Urinary bladder (tissue), 4 donors: ENCODE measurements at places on chromosomes 4 and X.

GRCh38 chr4:53348046-53348445, 17.8 kb downstream of the SCFD2 start:
- no peak for DNase-seq

GRCh38 chrX:117989512-117989911, 127.1 kb downstream of the KLHL13 start:
- DNase-seq, result no peak

- DNase-seq, result no peak
These were observed 40.3 kb downstream of the SLC4A4 start for GRCh38 chr4:71379126-71379525.

DNA sequence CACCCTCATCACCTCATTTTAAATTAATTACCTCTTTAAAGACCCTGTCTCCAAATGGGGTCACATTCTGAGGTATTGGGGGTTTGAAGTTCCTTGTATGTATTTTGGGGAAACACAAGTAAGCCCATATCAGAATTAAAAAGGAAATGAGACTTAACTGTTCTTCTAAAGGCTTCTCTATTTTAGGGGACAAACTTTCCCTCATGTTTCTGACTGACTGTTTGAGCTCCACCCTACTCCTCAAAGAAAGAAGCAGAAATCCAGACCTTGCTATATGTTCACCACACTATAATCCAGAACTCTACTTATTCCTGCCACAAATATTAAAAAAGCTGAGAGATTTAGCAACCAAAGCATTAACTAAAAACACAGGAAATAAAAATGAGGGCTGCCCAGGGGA, 258.8 kb downstream of the ARHGAP24 start:
- DNase-seq, result no peak

DNA sequence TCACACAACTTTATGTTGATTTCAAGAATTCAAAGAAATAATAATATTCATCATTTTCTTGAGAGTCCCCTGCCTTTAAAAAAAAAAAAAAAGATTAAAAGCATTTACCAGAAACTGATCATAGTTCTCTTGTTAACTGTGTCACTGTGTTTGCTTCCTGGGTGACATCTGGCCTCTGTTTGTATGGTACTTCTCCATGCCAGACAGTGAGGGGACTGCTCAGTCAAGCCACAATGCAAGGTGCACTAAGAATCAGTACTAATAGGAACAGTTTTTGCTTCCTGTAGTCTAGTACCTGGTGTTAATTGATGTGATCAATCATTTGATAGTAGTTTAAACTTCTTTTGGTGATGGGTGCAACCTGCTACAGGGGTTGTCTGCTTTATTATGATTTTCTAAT, 77.5 kb downstream of the PHOX2B start:
- DNase-seq, result no peak

- no peak for DNase-seq
These were observed 2.5 kb upstream of the ARSD start for GRCh38 chrX:2931612-2932011.

DNA sequence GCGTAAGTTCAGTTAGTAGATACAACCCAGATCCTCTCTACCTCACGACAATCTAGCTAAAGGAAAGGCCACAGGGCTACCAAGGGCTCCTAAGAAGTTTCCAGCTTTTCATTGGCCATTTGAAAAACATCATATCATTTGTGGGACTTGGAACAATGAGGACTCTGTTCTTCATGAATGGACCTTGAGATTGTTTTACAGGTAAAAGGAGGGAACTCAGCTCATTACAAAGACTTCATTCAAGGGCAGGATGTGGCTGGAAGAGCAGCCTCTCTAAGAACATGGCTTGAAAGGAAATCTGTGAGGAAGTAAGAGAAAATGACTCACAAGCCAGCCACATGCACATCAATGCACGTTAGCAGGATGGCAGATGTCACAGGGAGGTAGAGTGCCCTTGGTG, 105.9 kb upstream of the SLC7A11 start:
- no peak for DNase-seq

GRCh38 chrX:153381684-153382532, 19.2 kb downstream of the PNMA6E start:
- DNase-seq, result peak; percentile 47

DNA sequence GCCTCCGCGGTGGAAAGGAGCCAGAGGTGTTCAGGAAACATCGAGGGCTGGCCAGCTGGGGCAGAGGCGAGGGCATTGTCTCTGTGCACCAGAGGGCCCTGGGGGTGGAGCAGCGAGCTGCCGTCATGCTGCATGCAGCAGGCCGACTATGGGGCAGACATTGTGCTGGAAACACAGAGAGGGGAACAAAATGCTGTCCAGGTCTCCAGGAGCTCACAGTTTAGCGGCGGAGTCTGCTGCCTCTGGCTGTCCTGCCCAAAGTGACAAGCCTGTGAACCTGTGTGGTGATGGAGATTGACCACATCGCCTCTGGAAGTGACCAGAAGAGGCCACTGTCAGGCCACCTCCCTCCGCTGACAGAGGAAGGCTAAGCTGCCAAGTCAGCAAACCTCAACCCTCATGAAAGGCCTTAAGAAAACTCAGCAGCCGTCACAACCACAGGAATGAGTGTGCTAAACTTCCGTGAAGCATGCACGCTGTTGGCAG, 20.1 kb upstream of the SASH3 start:
- no peak for DNase-seq

GRCh38 chr4:113141901-113142346, 92.5 kb downstream of the ANK2 start:
- no peak for DNase-seq

DNA sequence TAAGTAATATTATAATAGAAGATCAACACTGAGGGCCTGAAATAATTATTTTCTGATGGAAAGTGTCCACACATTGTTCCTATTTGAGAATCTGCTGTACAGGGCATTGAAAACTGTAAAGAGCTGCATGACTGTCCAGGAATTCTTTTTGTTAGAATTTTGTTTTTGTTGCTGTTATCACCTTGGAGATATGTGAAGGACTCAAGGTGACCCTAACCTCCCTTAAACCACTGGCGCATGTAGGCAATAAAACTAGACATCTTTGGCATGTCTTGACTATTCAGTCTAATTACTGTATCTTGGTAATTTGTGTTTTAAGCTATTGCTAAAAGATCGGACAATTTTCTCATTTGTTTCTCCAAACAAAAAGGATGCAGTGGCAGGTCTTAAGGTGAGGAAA, 55.5 kb upstream of the SMIM10 start:
- DNase-seq, result no peak

- DNase-seq, result no peak
These were observed 30.8 kb downstream of the DAPP1 start for GRCh38 chr4:99847362-99847976.

- no peak for DNase-seq
These were observed 44.8 kb downstream of the BANK1 start for GRCh38 chr4:101835121-101835904.

DNA sequence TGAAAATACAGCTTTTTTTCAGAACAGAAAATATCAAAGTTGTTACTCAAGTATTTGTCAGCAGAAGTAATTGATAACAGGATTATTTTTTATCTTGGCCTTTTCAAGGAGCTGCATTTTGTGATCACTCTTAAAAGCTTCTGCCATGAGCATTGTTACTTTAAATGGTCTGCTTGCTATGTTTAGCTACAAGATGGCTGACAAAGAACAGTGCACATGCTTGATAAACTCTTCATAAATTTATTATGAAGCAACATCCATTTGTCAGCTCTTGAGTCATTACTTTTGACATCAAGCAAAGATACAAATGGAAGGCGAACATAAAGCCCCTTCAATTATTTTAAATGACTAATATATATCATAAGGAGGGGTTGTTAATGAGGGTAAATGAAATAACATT, 205.4 kb upstream of the RPS6KA3 start:
- DNase-seq, result no peak

- no peak for DNase-seq
These were observed 2.9 kb downstream of the GPR78 start for GRCh38 chr4:8582941-8583654.

DNA sequence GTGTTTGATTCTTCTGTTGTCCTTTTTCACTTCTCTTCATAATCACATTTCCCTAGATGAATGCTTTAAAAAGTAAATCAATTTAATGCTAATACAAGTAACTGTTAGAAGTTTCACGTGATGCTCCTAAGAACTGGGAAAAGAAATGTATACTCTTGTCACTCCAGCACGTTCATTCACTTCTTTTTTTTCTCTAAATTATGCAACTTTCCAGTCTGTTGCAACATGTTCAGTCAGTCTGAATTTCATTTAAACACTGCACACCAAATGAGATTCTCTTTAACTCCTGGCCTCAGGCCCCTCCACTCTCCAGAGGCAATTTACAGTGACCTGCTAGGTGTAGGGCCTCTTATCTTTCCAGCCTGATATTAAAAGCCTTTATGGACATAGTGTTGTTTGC, 321.9 kb downstream of the HS3ST1 start:
- no peak for DNase-seq

DNA sequence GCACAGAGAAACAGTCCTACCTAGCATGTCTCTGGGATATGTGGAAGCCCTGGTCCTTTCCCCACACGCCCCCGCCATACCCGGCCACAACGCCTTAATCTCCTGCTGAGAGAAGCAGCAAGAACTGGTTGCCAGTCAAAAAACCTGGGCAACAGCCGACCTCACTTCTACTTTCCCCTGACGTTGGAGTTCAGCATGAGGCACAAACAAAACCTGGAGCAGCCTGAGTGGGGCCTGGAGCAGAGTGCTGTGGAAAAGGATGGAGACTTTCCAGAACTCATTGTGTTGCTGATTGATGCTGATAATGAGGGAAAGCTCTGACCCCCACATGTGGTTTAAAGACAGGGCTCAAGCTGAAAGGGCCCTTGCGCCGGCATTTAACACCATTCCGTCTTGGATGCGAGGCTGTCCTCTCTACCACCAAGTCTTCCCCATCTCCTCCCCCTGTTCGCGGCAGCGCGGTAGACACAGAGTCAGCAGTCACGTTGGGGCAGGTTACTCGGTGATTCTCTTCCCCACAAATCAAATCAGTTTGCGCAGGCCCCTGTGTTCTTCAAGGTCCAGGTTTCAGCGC, 666 bp downstream of the CCDC158 start:
- DNase-seq, result no peak

DNA sequence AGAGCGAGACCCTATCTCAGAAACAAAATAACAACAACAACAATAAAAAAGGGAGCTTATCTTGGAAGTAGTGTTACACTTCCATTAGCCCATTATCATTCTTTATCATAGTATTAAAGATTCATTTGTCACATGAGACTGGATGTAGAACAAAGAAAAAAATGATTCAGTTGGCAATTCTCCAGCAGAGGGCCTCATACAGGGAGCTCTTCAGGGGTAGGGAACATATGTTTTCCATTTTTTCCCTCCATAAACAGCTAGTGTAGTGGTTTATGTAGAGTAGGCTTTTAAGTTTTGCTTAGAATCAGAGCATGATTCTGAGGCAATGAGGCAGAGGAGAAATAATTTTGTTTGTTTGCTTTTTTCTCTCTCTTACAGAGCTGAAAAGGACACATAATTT, 5.8 kb downstream of the CPE start:
- DNase-seq, result peak; percentile 70

GRCh38 chr4:169601016-169601771, 11.2 kb downstream of the NEK1 start:
- DNase-seq, result no peak

- DNase-seq, result no peak
These were observed 23.9 kb upstream of the APLN start for GRCh38 chrX:129678614-129679195.

DNA sequence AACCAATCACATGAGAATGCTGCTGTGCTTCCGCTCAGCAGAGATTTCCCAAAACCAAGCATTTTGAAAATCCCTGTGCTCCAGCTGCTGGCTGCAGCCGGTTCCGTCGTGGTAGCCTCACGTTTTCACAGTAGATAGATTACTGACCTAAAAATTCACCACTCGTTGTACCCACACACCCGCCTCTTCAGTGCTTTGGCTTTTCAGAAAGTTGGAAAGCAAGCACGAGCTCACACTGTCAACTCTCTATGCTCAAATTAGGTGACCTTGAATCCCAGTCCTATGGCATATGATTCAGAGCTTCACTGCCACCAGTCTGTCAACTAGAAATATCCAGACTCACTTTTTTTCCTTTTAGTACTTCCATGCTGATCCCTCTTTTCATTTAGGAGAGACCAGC, 168.9 kb downstream of the DCTD start:
- no peak for DNase-seq

GRCh38 chr4:14524276-14524675, 478.0 kb upstream of the CPEB2 start:
- no peak for DNase-seq

- DNase-seq, result no peak
These were observed 52.8 kb upstream of the ANKRD17 start for GRCh38 chr4:73311428-73311827.

- DNase-seq, result no peak
These were observed 575.2 kb upstream of the FRG1 start for GRCh38 chr4:189365451-189365850.

DNA sequence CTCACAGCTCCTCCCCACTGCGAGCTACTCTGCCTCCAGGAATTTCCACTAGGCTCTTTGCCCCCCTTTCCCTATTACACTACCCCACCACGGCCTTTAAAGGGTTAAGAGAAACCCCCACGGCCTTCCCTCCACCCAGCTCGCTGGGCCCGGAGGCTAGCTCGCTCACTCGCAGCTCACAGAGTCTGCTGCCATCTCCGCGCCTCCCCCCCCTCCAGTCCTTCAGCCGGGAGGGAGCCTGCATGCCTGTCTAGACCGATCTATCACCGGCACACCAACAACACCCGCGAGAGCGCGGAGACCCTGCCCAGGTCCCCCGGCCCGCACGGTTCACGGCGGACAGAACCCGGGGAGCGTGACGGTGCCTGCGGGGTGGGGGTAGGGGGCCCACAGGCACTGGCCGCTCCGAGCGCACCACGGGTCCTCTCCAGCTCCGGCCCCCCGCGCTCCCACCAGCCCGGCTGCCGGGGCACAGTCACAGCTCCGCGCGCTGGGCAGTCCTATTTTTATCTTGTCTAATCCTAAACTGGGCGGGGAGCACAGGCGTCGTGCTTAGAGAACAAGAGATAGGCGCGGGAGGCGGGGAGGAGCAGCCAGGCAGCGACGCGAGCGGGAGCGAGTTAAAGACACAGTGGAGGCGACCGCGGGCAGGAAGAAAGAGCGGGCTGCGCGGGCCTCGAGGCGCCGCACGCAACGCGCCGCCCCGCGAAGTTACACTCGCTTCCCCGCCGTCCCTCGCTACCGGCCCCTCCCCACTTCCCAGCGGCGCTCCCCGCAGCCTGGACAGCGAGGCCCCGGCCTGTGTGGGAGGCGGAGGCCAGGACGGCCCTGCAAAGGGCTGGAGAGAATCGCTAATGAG, 3.5 kb downstream of the BCOR start:
- DNase-seq, result no peak

- no peak for DNase-seq
These were observed 36.4 kb upstream of the CT47C1 start for GRCh38 chrX:119036107-119037029.

DNA sequence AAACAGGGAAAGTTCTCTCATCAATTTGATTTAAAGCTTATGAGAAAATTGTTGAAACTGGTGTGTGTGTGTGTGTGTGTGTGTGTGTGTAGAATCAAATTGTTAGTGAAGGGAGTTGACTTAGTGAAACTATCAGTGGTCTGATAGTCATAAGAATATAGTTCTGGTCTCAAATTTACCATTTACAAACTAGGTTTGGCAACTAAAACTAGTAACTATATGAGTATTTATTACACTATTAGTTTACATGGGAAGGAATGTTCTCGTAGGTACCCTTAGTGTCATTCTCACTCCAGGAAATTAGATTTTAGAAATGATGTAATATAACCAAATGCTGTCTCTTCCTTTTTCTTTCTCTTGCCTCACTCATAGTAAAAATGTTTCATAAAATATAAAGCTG, 11.9 kb downstream of the SULT1E1 start:
- no peak for DNase-seq
